Vagina (tissue), 2 donors: ENCODE measurements at places on chromosomes 12 and 14.

- no peak for DNase-seq
Observed at GRCh38 chr14:93737634-93738033, 50.7 kb downstream of the PRIMA1 start.

- no peak for DNase-seq
Observed at GRCh38 chr12:26845057-26845666, 12.2 kb upstream of the ITPR2 start.

GRCh38 chr14:75196468-75196867 is 20.1 kb upstream of the TMED10 start:
- no peak for DNase-seq

- DNase-seq: no peak
Observed at GRCh38 chr12:6620137-6620884, 13.1 kb upstream of the CHD4 start.

DNA sequence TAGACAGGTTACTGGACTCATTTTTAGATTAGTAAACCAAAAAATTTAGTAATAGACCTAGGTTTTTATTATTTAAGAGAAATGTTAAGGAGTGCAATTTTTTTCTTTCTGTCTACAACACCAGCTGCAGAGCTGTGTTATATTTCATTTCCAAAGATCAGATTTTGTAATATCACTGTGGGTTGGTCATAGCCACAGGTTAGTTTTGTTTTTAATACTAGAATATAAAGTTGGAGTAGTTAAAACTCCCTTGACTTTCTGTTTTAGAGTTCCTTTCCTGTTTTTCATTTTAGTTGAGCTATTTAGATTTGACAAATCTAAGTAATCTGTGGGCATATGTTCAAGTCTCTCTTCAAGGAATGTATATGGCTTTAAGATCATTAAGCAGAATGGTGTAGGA is 30.7 kb upstream of the GARIN2 start:
- DNase-seq: no peak

- no peak for DNase-seq
Observed at GRCh38 chr12:71799106-71799505, 40.5 kb upstream of the TBC1D15 start.

- DNase-seq: no peak
Observed at GRCh38 chr12:12592930-12593329, 18.7 kb upstream of the CREBL2 start.

- no peak for DNase-seq
Observed at GRCh38 chr12:115437061-115437567, 753.1 kb upstream of the TBX3 start.

- DNase-seq: no peak
Observed at GRCh38 chr14:69716478-69717187, 50.3 kb upstream of the SRSF5 start.

DNA sequence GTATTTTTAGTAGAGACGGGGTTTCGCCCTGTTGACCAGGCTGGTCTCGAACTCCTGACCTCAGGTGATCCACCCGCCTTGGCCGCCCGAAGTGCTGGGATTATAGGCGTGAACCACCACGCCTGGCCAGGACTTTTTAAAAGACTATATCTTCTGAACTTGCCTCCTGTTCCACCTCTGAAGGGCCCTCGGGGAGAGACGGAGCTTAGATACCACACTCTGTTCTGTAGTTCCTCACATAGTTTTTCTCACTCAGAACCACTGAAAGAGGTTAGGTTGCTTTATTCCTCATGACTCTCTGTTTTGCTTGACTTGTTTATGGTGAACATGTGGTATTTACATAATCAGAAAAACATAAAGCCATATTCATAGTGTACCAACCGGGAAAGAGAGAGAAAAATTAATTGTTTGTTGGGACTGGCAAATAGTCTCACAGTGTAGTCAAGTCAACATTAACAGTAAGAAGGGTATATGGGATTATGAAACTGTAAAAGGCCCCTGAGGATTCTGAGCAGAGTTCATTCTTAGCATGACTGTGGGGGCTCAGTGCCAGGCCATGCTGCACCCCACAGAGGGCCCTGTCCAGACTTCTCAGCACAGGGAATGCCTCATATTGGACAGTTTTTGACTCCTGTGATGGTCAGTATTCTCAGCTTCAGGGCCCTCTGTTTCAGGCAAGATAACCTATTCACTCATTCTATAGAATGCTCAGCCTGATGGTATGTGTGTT is 342.3 kb downstream of the ZFP36L1 start:
- DNase-seq: no peak

DNA sequence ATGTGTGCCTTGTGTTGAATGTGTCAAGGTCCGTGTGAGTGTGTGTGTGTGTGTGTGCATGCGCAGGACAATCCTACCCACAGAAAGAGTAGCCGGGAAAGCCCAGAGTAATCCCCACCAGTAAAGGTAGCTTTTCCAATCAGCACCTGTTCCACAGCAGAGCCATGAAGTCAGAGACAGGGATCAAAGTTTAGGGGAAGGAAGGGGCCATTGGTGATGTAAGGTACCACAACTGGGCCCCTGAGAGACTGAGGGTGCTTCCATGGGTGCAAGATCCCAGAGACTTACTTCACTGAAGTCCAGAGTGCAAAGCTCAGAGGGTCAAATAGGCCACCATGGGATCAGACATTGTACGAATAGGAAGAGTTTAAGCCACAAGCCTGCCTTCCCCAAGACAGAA is 20.5 kb downstream of the OR10P1 start:
- DNase-seq: no peak

- DNase-seq: no peak
Observed at GRCh38 chr12:117890644-117891043, 78.1 kb downstream of the KSR2 start.

DNA sequence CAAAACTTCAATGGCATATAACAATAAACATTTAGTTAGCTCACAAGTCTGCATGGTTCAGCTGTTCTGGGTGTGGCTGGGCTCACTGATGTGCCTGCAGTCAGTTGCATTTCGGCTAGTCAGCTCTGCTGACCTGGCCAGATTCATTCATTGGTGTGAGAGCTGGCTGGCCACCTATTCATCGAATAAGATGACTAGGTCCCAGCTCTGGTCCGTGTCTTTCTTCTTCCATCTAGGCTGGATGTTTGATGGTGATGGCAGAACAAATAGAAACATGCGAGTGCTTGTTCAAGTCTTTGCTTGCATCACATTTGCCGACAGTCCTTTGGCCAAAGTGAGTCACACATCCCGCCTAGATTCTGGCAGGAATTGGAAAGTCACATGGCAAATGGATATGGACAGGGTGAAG is 203.3 kb upstream of the CRY1 start:
- no peak for DNase-seq

DNA sequence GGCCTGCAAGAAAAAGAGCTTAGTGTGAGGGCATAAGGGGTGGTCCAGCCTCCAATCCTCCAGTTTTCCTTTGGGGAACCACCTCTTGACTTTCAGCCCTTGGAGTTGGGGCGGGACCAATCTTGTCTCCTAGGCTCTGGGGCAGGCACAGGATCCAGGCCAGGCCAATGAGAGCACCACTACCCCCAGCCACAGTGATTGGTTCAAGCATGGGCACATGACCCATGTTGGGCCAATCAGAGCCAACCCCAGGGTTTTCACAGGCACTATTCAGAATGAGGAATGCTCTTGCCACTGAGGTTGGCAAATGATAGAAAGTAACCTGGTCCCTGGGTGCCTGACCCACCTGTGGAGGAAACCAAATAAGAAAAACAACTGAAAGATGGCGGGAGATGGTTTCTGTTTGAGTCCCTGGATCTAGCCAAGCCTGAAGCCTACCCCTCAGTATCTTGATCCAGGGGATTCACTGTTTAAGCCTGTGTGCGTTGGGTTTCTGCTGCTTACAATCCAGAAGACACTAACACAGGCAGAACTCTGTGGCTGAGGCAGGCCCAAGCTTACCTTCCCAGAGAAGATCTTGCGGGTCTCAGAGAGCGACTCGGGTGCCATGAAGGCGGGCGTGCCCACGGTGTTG is 42.9 kb downstream of the P2RX4 start:
- DNase-seq: no peak

DNA sequence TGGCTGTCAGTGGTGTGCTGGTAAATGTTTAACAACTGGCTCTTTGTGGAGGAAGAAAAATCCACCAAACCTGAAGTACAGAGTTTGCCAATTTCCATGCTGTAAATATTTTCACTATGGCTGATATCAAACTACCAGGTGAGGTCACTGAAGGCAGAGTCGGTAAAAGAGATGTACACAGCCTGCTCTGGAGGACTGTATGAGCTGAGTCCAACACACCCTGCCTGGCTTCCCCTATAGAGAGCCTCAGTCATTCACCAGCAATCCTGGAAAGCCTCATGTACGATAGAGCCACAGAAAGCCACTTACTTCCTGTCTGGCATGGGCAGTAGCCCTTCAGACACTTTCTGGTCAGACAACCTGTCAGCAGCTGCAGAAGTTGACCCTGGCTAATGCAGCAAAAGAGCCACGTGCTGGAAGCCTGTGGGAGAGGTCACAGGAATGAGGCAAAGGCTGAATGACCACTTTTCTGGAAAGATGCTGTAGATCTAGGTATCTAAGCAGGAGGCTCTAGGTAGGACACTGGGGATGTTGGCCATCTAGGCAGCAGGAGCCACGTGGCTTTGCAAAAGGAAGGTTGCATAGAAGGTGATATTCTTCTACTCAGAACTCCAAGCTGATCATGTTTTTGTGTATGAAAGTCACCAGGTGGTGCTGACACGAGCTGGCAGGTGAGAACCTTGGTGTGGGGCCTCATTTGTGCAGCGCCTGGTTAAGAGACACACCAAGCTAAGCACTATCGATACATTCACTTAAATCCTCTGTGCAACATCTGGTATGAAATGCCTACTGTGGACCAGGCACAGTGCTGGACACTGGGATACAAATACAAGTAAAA is 553.9 kb downstream of the VRK1 start:
- no peak for DNase-seq

GRCh38 chr12:57745485-57745881 is 644 bp downstream of the TSPAN31 start:
- DNase-seq: no peak

DNA sequence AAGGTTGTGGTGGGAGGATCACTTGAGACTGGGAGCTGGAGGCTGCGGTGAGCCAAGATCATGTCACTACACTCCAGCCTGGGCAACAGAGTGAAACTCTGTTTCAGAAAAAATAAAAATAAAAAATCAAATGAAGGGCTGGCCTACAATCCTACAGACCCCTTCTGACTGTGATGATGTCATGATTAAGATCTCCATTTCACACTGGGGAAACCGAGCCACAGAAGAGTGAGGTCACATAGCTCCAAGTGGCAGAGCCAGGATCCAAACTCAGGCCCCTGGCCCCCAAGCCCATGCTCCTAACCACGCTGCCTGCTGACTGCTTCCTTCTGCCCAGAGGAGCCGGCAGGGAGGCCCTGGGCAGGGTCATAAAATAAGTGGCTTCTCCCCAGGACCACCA is 258.0 kb upstream of the FKBP4 start:
- no peak for DNase-seq

DNA sequence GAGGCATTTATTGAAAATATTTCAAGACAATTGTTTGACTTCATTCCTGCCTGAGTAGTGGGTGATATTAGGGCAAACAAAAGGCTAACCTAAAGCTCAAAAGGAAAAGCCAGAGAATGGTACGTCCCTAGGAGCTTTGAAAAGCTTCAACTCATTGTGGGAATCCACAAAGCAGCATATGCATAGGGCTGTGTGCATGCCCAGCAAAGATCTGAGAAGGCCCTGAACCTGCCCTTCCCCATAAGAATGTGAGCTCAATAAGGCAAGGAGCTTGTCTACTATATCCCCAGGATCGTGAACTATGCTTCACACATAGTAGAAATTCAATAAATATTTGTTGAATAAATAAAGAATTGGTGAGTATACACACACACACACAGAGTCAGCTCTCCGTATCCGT is 19.1 kb upstream of the RAD52 start:
- no peak for DNase-seq

GRCh38 chr12:78392918-78393317 is 471.7 kb upstream of the SYT1 start:
- DNase-seq: no peak

GRCh38 chr14:93347850-93348249 is 868 bp downstream of the COX8C start:
- no peak for DNase-seq

DNA sequence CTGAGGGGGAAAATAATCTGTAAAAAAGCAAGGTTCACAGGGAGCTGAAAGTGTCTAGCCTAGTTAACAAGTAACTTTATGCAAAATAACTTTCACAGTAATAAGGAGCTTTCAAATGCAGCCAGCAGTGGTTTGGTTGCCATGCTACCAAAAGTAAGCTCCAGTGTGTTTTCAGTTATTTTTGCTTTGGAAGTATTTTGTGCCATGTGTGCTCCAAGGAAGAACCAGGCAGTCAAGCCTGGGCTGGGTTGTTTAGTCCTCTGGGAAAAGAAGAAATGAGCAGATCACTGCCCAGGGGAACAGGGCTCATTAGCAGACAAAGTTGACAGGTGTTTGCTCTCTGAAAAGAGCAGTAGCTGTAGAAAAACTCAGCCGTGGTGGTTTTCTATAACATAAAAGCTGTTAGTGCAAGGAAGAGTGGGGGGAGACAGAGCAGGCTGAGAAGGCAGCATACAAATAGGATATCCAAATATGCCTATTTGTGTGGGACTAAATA is 92.8 kb upstream of the TMTC2 start:
- no peak for DNase-seq

GRCh38 chr14:52153939-52154338 is 85.1 kb upstream of the NID2 start:
- DNase-seq: no peak

GRCh38 chr12:5586201-5586600 is 154.3 kb downstream of the NTF3 start:
- no peak for DNase-seq

- DNase-seq: no peak
Observed at GRCh38 chr12:53982648-53983567, 2.0 kb upstream of the HOXC10 start.

- DNase-seq: no peak
Observed at GRCh38 chr14:87149583-87150354, 843.2 kb downstream of the GALC start.

- DNase-seq: no peak
Observed at GRCh38 chr12:15485466-15485865, 163.2 kb downstream of the PTPRO start.

- no peak for DNase-seq
Observed at GRCh38 chr14:27605282-27605681, 1007.4 kb upstream of the NOVA1 start.

DNA sequence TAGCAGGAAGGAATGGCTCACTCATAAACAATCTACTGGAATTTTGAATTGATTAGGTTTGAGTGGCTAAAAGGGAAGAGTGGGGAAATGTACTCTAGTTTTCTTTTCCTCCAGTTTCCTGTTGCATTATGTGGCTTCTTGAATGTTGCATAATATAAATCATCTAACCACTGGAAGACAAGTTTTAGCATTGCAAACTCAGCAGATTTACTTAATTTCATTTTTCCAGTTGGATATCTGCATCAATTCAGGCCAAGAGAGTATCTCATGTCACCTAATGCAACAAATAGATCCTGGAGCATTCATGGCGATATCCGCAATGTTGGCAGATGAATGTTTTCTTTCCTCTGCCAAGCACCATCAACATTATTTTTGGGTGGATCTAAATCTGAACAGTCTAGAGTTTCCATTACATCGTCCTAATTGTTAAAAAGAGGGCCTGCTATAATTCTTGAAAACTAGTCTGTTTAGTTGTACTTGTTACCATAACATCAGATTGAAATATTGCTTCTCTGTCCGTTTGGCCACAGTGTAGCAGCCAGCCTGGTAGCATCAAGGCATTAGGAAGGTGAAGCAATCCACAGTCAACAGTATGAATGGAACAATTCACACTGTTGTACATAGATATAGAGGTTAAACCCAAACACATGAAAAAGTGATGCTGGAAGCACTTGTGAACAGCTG is 544.2 kb downstream of the ETNK1 start:
- DNase-seq: no peak
